ENCODE measurements at places on chromosomes 13 and 19.

DNA sequence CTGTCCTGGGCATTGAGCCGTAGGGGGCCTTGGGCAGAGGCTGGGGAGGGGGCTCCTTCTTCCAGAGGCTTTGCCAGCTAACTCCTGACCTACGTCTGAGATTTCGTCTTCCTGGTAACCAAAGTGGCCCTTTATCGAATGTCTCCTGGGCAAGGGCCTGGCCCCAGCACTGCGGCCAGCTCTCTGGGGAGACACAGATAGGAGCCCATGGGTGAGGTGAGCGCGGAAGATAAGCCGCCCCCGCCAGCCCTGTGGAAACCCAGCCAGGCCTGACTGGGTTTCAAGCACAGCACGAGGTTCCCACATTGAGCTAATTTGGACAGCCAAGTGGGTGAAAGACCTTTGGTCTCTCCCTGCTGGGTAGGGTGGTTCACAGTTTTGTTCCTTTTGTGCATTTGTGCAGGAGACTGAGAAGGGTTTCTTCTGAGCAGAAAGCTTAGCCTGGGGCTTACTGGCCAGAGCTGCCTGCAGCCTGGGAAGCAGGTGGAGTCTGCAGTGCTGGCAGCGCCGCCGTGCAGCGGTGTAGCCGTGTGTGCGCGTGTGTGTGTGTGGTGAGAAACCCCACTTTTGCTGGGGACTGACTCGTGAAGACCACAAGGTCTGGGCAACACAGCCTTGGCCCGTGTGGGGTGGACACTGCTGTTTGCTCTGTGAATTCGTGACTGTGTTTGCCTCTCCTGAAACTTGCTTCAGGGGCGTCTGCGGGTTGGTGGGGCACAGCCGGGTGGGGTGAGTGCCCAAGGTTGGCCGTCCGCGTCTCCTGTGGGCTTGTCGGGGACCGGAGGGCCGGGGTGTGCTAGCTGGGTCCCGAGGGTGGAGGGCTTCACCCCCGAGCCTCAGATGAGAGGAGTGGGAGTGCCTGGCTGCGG, 2.5 kb downstream of the BSG start:
- H3K36me3 ChIP-seq: no peaks in the 10 kb centered on the region
- H3K4me3 ChIP-seq: peak overlapping the region; percentile 97
- H3K4me1 ChIP-seq: peaks cover 24% of the 10 kb centered on the region
- H3K27me3 ChIP-seq: no peaks in the 10 kb centered on the region
- DNase-seq: peak; percentile 82

DNA sequence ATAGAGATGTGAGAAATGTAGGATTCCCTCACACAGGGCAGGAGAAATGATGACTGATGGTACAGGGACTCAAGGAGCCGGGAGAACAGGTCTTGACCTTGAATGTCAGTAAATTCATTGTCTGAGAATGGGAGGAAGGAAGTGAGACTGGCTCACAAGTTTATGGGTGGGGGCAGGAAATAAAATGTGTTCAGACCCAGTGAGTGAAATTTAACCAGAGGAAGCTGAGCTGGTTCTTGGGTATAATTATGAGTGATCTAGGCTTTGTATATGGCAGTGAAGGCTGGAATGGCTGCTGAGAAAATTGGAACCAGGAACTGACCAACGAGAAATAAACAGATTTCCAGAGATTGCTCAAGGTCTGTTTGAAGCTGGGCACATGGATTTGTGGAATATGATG, 6.3 kb upstream of the IGSF23 start:
- no peaks in the 10 kb centered on the region for H3K27me3 ChIP-seq
- H3K4me3 ChIP-seq: no peak overlapping the region
- H3K36me3 ChIP-seq: no peaks in the 10 kb centered on the region
- DNase-seq: no peak
- H3K4me1 ChIP-seq: peaks cover 9% of the 10 kb centered on the region

DNA sequence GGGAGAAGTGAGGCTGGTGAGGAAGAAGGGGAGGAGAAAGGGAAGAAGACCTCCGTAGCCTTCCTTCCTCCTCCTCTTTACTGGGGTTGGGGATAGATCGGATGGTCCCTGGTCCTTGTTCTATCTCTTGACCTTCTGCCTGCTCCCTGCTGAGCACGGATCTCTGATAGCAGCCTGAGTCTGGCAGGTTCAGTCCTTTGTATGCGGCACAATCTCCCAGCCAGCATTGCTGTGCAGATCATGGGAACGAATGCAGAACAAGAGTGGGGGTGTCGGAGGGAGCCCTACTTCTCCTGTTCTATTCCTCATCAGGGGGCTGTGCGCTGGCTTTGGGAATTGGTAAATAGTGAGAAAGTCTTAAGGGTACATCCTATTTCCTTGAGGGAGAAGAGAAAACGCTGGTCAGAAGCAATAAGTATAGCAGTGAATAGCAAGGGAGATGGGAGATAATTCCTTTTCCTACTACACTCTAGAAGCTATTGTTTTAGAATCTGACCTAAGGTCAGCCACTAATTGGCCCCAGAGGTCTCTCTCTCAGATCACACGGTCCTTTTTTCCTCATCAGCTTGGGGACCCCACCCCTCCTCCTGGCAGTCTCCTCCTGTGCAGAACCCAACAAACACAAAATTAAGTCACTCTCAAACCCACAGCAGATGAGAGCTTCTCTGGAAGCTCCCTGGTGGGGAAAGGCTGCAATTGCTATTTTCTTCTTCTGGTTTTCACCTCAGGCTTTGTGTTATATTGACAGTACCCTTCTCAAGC, 41.0 kb downstream of the KL start:
- no peaks in the 10 kb centered on the region for H3K4me1 ChIP-seq
- no peaks in the 10 kb centered on the region for H3K36me3 ChIP-seq
- H3K27ac ChIP-seq: no peak overlapping the region
- no peak overlapping the region for H3K4me3 ChIP-seq

DNA sequence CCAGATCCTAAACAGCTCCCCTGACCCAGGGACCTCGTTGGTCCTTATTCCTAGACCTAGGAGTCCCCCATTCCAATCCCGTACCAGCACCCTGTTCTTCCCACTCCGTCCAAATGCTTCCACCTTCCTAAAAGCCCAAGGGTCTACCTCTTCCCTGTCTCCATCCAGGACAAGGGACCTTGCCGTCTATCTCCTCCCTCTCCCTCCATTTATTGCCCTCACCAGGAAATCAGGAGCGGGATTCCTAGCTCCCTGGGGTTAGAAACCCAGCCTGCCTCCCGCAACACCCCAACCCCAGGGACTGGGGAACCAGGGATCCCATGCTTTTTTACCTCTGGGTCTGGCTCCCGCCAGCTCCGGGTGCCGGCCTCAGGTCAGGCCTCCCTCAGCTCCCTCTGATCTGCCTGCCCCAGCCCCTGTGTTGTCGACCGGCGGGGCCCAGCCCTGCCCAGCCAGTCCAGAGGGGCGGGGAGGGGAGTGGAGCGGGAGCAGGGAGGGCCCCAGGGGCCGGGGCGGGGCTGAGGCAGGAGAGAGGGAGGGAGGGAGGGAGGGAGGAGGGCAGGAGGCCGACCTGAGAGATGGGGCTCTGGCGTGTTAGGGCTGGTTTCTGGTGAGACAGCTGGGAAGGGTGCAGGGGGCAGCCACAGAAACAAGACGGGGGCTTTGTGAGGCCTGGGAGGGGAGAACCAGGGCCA, at the start of gene B3GNT8:
TSS of gene B3GNT8 (minus strand) at position 423 of the 695 bp plus-strand sequence. CDS start 596 bp downstream, outside the sequence.
- H3K36me3 ChIP-seq: peaks cover 12% of the 10 kb centered on the region
- DNase-seq: peak; percentile 82
- no peaks in the 10 kb centered on the region for H3K27me3 ChIP-seq
- H3K27ac ChIP-seq: peak within 1 kb of the TSS; percentile 60
- H3K4me3 ChIP-seq: peak within 1 kb of the TSS; percentile 20

GRCh38 chr13:59771272-59771671, 392.5 kb downstream of the DIAPH3 start:
- H3K4me3 ChIP-seq: no peak overlapping the region
- no peaks in the 10 kb centered on the region for H3K27me3 ChIP-seq
- no peaks in the 10 kb centered on the region for H3K4me1 ChIP-seq
- no peak for DNase-seq
- H3K36me3 ChIP-seq: no peaks in the 10 kb centered on the region

DNA sequence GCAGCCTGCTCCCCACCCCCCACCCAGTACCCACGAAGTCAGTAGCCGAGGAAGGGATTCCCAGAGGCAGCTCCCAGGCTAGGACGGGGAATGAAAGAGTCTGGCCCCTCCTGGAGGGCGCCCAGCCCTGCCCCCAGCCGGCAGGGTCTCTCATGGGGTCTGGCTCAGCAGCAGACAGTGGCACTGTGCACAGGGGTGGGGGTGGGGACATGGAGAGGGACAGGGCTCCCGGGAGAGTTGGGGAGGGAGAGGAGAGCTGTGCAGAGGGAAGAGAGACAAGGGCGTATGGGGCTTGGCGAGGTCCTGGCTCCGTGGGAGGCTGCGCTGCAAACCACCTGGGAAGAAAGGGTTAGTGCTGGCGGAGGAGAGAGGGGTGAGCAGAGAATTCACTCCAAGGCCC, 27.7 kb upstream of the ASF1B start:
- H3K4me1 ChIP-seq: no peaks in the 10 kb centered on the region
- H3K4me3 ChIP-seq: no peak overlapping the region
- H3K36me3 ChIP-seq: no peaks in the 10 kb centered on the region
- H3K27ac ChIP-seq: no peak overlapping the region
- no peak for DNase-seq

Measured in right lobe of liver (tissue), 6 donors.